ENCODE measurements at places on chromosomes 1 and 21.
A peak's percentile ranks its signal among the peaks of the same experiment; 100 is the strongest.

- no peak for DNase-seq
Observed at GRCh38 chr1:33696962-33697361, 166.9 kb upstream of the HMGB4 start.

DNA sequence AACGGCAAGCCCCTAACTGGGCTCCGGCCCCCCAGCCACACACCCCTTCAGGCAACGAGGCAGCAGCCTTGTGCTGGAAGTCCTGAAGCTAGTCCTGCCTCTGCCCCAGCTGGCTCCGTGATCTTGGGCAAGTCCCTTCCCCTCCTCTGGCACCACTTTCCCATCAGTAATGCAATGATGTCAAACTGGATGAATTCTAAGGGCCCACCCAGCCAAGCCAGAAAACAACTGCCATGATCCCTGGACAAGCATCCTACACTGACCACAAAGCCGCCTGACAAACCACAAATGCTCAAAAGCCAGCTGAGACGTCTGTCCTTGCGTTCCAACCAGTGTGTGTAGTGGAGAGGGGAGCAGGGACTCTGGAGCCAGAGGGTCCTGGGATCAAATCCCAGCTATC lies 26.8 kb downstream of the IFFO2 start:
- no peak for DNase-seq

- DNase-seq: no peak
Observed at GRCh38 chr1:81873946-81874345, 73.2 kb downstream of the ADGRL2 start.

GRCh38 chr1:116008656-116009390 lies 32.5 kb downstream of the SLC22A15 start:
- DNase-seq: no peak

DNA sequence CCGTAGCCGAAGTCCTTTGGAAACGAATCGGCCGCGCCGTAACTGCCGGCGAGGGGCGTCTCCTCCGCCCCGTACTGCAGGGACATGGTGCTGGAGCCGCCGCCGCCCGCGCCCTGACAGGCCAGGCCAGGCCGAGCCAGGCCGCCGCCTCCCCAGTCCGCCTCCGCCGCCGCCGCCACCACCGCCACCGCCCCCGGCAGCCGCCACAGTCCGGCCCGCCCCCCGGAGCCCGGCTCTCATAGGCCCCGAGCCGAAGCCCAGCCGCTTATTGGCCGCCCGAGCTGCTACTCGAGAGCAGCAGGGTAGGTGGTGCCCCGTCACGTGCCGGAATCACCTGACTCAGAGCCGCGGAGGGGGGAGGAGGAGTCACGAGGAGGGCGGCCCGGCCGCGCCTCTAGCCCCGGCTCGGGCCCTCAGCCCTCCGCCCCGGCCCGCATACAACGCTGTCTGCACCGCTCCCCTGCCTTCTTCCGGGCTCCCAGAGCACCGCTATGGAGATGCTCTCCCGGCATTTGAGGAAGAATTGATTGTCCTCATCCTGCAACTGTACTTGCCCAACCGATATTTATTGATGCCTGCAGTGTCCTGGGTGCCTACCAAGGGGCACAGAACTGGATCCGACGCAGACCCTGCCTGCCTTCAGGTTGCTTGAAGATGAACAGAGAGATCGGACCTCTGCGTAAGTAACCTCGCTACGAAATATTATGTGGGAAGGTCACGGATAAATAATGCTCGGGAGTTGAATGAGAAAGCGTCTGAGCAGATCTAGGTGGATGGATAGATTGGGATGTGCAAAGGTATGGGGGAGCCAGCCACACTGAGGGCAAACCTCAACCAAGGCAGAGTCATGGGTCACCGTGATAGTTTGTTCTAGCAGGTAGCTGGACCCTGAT lies at the start of gene RRAGC:
Gene RRAGC (minus strand): TSS at position 212 of the 893 bp plus-strand sequence. CDS start 126 bp downstream, at position 86.
- DNase-seq: peak; percentile 99

DNA sequence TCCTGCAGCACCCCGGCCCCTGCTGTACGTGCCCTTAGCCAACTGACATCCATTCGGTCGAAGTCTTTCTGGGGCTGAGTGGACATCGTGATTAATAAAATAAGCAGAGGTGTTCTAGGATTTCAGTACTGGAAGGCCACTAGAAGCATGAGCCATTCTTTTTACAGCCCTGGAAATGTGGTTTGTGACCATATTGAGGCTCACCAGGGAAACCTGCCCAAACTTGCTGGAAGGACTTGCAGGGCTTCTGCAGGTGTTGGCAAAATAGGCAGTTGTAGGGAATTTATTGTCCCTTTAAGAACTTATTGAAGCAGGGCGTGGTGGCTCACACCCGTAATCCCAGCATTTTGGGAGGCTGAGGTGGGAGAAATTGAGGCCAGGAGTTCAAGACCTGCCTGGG lies 80.8 kb downstream of the DOP1B start:
- no peak for DNase-seq

- DNase-seq: no peak
Observed at GRCh38 chr1:169112241-169112640, 5.8 kb downstream of the ATP1B1 start.

GRCh38 chr1:29397256-29397590 lies 160.9 kb downstream of the PTPRU start:
- DNase-seq: no peak

DNA sequence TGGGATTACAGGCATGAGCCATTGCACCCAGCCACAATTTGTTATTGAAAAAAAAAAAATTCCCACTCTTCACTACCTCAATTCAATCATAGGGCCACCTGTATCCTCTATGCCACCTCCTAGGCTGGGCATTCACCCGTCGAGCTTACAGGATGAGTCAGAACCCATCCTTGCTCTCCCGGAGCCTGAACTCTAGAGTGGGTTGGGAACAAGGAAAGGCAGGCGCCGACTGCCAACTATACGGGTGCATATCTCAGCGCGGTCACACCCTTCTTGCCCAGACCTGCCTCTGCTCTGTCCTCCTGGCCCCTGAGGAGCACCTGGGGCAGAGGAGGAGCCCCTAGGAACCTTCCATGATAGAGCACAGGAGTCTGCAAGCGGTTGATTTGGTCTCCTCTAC lies 21.4 kb upstream of the LBR start:
- DNase-seq: no peak

DNA sequence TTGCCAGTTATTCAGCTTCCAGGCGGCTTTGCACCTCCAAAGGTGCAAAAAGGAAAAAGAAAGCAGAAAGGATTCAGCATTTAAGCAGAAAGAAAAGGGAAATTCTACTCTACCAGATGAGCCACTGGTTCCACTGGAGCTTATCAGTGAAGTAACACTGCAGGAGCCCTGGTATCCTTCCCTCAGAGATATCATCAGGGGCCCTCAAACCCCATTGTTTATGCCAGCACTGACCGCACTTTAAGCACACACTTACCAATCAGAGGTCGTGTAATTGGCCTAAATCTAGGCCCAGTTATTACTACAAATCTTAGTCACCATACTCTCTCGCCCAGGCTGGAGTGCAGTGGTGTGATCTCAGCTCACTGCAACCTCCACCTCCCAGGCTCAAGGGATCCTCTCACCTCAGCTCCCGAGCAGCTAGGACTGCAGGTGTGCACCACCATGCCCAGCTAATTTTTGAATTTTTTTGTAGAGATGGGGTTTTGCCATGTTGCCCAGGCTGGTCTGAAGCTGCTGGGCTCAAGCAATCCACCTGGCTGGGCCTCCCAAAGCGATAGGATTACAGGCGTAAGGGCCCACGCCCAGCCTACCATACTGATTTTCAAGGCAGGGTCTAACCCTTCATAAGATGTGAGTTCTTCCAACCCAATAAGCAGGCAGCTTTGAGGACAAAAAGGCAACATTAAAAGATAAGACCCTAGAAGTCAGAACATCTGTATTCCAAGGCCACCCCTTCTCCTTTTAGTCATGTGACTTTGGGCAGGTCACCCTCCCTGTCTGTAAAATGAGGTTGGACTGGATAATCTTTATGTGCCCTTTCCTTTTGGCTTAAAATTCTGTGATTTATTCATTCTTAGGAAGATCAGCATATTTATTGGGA lies 125.3 kb downstream of the SYT2 start:
- DNase-seq: no peak

DNA sequence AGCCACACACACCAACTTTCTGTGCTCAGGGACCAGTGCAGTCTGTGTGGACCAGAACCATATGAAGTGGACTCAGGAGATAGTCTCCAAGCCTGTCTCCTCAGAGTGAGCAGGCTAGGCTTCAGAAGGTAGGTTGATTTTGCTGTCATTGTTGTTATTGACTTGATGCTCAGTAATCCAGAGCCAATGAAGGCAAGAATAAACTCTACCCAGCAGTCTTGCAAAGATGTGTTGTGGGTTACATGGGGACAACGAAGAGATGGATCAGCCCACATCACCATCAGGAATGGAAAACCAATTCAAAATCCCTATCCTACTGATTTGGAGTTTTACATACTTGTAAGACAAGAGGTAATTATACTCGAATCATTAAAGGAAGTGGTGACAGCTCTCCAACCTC lies 37.4 kb downstream of the PHC2 start:
- no peak for DNase-seq

- DNase-seq: no peak
Observed at GRCh38 chr1:108107658-108108057, 92.5 kb downstream of the SLC25A24 start.

DNA sequence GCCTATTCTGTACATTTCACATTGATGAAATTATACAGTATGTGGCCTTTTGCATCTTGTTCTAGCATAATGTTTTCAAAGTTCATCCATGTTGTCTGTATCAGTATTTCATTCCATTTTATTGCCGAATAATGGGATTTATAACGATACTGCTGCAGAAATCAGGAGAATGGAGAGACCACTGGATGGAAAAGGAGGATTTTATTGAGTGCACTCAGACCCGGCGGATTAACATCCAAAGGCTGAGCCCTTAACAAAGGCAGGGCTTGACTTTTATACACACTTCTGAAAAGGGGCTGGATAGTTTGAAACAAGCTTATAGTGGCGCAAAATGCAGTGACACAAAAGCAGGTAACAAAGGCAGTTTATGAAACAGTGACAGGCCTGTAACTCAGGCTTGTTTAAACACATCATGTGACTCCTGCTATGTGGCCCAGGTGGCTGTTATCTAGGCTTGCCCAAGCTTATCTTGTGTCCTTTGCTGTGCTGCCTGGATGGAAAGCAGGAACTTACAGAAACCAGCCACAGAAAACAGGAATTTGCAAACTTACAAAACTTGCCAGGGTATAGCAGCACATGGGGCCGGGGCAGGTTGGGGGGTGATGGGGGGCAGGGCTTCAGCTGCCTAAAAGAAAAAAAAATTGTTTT lies 32.8 kb upstream of the KCNJ15 start:
- DNase-seq: no peak

- no peak for DNase-seq
Observed at GRCh38 chr1:168100315-168101002, 36.3 kb downstream of the GPR161 start.

GRCh38 chr1:203671047-203671446 lies 44.4 kb downstream of the ATP2B4 start:
- no peak for DNase-seq

- DNase-seq: peak; percentile 26
Observed at GRCh38 chr1:62809788-62810187, 25.9 kb downstream of the ATG4C start.

DNA sequence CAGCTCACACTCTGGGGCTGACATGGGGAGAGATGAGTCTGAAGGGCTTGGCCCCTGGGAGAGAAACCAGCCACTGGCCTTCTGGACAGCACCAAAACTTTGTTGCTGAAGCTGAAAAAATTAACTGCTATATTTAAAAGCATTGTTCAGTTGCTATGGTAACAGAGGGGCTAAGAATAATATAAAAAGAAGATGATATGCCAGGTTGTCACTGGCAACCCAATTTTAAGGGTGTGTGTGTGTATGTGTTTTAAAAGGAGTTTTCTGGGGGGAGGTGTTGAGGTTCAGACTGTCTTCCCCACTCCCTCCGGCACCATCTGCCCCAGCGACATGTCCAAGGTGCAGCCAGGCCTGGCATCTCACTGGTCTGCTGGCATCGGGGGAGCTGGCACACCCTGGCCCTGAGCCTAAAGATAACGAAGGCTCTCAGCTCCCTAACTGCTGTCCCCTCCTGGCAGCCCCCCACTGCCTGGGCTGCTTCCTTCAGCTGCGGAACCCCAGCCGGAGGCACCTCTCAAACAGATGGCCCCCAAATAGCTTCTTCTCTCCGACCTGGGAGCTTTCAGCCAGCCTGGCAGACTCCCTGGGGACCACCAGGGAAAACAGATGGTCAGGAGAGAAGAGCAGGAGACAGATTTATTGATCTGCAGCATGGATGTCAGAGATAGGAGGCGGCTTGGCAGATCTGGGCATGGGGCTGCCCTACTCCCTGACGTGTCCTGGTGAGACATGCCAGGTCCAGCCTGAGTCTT lies 203.9 kb downstream of the HIVEP3 start:
- DNase-seq: no peak

DNA sequence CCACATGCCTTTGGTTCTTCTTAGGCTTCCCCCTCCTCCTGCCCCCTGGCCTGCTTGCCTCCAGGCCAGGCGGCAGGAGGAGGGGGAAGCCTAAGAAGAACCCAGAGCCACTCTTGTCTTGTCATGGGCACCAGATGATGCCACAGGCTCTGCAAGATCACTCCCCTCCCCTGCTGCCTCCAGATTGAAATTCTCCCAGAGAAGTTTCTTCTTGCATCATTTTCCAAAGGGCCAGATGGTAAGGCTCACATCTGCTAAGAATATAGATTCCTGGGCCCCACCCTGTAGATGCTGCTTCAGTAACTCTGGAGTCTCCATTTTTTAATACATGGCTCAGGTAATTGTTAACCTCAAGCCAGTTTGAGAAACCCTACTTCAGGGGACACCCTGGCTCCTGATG lies 60.8 kb downstream of the FAM163A start:
- no peak for DNase-seq

DNA sequence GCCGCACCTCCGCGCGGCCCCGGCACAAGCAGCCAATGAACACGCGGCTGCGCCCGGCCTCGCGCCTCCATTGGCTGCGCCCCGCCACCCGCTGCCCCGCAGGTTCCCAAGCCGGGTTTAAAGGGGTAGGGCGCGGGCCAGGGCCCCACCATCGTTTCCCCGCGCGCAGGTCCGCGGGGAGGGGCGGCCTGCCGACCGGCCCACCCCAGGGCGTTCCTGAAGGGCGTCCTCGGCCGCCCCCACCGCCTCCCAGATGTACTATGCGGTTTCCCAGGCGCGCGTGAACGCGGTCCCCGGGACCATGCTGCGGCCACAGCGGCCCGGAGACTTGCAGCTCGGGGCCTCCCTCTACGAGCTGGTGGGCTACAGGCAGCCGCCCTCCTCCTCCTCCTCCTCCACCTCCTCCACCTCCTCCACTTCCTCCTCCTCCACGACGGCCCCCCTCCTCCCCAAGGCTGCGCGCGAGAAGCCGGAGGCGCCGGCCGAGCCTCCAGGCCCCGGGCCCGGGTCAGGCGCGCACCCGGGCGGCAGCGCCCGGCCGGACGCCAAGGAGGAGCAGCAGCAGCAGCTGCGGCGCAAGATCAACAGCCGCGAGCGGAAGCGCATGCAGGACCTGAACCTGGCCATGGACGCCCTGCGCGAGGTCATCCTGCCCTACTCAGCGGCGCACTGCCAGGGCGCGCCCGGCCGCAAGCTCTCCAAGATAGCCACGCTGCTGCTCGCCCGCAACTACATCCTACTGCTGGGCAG lies at the start of gene OLIG1:
Gene OLIG1 (plus strand): TSS at position 148 of the 750 bp plus-strand sequence. CDS start 106 bp downstream, at position 254.
- no peak for DNase-seq

All from MM.1S (cell line).